Fibroblast of lung (primary cell): ENCODE measurements at places on chromosomes 16 and 17. TPM values are rescaled to one million over a fixed set of nuclear protein-coding genes. Genes with fewer than 3 reads are reported as not detected.

CHST4 gene
- not detected in 2 replicates for total RNA-seq

NPIPB4 gene
- 18.2 and 32.2 TPM in 2 replicates for total RNA-seq

ADAP2 gene
- 3.3 and 4.3 TPM in 2 replicates for total RNA-seq

SLC13A2 gene
- total RNA-seq = not detected in 2 replicates

FBXL16 gene
- not detected in 2 replicates for total RNA-seq

RSPRY1 gene
- total RNA-seq = 33.4 and 51.9 TPM in 2 replicates

OR1F1 gene
- not detected in 2 replicates for total RNA-seq

TSPAN10 gene
- total RNA-seq = 1.0 and 3.0 TPM in 2 replicates

PLXDC1 gene
- total RNA-seq = 4.1 and 6.3 TPM in 2 replicates

GRCh38 chr16:11131706-11132105 lies 124.3 kb downstream of the SOCS1 start:
- H3K27me3 ChIP-seq = no peaks in the 10 kb centered on the region
- H3K27ac ChIP-seq = no peak overlapping the region
- peaks cover 48% of the 10 kb centered on the region for H3K4me1 ChIP-seq
- DNase-seq = no peak
- no peak overlapping the region for H3K4me3 ChIP-seq
- H3K36me3 ChIP-seq = no peaks in the 10 kb centered on the region

DNA sequence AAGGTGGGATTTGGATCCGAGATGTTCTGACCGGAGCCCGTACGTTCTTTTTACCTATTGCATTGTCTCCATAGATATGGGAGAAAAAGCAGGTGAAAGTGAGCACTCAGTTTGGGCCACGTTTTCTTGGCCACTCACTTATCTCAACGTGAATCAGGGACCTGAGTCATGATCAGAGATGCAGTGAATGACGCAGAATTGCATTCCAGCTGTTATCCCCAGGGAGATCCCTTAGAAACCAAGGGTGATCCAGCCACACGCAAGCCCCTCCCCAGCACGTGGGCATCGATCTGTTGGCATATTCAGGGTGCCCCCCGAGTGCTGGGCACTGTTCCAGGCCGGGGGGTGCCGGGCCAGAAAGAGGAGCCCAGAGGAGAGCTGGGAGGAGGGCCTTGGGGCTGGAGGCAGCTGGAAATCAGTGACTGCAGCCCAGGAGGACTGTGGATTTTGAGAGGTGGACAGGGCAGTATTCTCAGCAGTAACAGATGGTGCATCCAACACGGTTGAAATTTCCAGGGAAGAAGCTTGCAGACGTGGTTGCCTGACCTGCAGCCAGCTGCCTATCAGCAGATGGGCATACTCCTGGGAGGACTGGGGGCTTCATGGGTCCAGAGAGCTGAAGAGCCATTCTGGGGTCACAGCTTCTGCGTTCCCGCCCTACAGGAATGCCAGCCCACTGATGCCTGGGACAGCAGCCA lies 87.2 kb upstream of the CACNG5 start:
- no peaks in the 10 kb centered on the region for H3K4me1 ChIP-seq
- H3K4me3 ChIP-seq = no peak overlapping the region
- H3K36me3 ChIP-seq = peaks cover 14% of the 10 kb centered on the region
- H3K27ac ChIP-seq = peak overlapping the region; percentile 13
- no peaks in the 10 kb centered on the region for H3K27me3 ChIP-seq

DNA sequence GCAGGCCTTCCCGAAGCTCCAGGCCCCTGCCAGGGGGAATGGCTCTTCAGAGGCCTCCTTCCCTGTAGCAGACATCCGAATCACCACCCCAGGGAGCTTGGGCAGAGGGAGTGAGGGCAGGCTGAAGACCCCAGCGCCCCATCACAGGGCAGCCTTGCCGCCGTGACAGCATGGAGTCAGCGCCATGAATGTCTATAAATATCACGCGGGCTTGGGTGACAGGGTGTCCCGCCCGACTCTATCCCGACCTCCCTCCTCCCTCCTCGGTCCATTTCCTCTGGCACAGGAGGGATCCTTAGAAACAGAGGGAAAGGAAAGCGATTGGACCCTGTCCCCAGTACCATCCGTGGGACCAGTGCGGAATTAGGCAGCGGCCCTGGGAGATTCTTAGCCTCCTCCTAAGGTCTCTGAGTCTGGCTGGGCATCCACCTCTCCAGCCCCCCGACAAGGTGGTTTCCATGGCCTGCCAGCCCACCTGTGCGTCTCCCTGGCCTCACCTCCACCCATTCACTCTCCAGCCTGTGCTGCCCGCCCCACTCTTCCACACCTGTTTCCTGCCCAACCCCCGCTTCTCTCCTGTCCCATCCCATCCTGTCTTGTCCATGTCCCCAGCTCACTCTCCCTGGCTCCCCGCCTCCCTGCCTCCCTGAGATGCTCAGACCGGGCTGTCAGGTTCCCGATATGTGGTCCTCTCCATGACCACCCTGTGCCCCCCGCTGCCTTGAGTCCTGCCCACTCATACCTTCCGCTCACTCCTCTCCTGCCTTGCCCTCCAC lies 5.1 kb downstream of the ATP2A1 start:
- H3K4me3 ChIP-seq = no peak overlapping the region
- H3K27me3 ChIP-seq = no peaks in the 10 kb centered on the region
- DNase-seq = no peak
- H3K4me1 ChIP-seq = peaks cover 6% of the 10 kb centered on the region
- no peaks in the 10 kb centered on the region for H3K36me3 ChIP-seq
- H3K27ac ChIP-seq = no peak overlapping the region

GRCh38 chr16:27751676-27752075 lies 201.7 kb downstream of the KATNIP start:
- no peak overlapping the region for H3K4me3 ChIP-seq
- no peaks in the 10 kb centered on the region for H3K4me1 ChIP-seq
- H3K36me3 ChIP-seq = no peaks in the 10 kb centered on the region
- DNase-seq = no peak

GRCh38 chr17:80123791-80124190 lies 22.4 kb downstream of the GAA start:
- H3K4me1 ChIP-seq = no peaks in the 10 kb centered on the region
- no peaks in the 10 kb centered on the region for H3K27me3 ChIP-seq
- H3K36me3 ChIP-seq = no peaks in the 10 kb centered on the region
- no peak overlapping the region for H3K27ac ChIP-seq

GRCh38 chr16:73879621-73880020 lies 417.0 kb upstream of the PSMD7 start:
- H3K36me3 ChIP-seq = no peaks in the 10 kb centered on the region
- no peak overlapping the region for H3K4me3 ChIP-seq
- H3K27me3 ChIP-seq = no peaks in the 10 kb centered on the region

DNA sequence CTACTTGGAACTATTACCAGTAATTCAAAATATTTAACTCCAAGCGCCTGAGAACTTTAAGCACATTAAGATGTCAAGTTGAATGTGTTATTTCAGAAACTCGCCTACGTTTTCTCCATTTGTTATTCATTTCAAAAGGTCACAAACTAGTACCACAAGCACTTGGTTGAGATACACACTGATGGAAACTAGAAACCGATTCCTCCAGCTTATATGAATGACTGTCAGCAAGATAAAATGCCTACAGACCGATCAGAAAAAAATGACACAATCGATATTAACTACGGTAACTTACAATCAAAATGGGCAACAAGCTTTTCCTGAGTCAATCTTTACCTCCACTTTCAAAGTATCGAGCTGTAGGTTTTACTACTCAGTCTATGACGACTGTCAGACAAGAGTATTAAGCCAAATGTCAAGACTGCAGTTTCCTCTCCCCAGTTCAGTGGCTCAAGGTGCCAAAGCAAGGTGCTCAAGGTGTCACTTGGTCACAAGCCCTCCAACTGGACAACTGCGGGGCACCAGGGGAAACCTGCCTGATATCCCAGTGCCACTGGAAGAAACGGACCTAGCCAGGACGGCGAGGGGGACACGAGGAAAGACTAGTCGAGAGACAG lies 678 bp downstream of the SRP68 start:
- peak overlapping the region; percentile 68 for H3K27ac ChIP-seq
- no peak for DNase-seq
- peaks cover 29% of the 10 kb centered on the region for H3K27me3 ChIP-seq
- peak overlapping the region; percentile 61 for H3K4me3 ChIP-seq
- H3K36me3 ChIP-seq = peaks cover 2% of the 10 kb centered on the region
- no peaks in the 10 kb centered on the region for H3K4me1 ChIP-seq

DNA sequence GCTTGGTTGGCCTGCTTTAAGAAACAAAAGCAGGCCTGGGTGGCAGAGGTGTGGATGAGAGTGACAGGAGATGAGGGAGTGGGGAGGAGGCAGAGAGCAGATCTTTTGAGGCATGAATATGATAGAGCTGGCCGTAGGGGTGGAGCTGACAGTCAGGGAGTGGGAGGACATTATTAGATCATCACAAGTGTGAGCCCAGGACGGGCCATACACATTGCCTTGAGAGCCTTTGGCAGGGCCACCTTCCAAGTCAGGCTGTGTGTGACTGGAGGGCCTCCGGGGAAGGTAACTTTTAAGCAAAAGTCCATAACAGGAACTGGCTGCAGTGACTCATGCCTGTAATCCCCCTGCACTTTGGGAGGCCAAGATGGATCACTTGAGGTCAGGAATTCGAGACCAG lies 26.3 kb downstream of the GINS3 start:
- no peaks in the 10 kb centered on the region for H3K27me3 ChIP-seq
- no peaks in the 10 kb centered on the region for H3K36me3 ChIP-seq
- no peak overlapping the region for H3K27ac ChIP-seq
- H3K4me1 ChIP-seq = no peaks in the 10 kb centered on the region

- DNase-seq = no peak
- H3K36me3 ChIP-seq = no peaks in the 10 kb centered on the region
- no peak overlapping the region for H3K27ac ChIP-seq
- no peaks in the 10 kb centered on the region for H3K27me3 ChIP-seq
- peaks cover 2% of the 10 kb centered on the region for H3K4me1 ChIP-seq
Measured at GRCh38 chr16:86403541-86404163, 106.7 kb upstream of the FOXF1 start.

DNA sequence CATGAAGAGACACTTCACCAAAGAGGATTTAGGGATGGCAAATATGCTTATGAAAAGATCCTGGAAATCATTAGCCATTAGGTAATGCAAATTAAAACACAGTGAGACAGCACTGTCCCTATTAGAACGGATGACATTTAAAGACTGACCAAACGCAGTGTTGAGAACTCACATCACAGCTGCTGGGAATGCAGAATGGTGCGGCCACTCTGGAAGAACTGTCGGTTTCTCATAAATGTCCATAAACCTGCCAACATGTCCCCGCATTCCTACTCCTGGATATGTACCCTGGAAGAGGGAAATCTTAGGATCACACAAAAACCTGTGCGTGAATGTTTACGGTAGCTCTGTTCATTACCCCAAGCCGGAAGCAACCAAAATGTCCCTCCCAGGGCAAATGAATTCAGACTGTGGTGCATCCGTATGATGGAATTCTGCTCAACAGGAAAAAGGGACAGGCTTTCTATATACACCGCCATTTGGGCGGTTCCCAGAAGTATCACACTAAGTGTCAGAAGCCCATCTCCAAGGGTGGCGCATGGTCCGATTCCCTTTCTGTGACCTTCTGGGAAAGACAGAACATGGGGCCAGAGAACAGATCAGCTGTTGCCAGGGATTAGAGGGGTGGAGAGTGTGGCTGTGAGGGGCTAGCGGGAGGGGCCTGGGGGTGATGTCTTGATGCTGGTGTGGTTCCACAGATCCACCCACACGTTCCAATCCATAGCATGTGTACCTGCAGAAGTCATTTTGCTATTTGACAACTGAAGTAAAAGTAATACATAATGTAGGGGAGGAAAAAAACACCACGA lies 197.2 kb upstream of the CHMP6 start:
- no peaks in the 10 kb centered on the region for H3K27me3 ChIP-seq
- peaks cover 1% of the 10 kb centered on the region for H3K36me3 ChIP-seq
- no peak overlapping the region for H3K4me3 ChIP-seq
- peak overlapping the region; percentile 93 for H3K27ac ChIP-seq

DNA sequence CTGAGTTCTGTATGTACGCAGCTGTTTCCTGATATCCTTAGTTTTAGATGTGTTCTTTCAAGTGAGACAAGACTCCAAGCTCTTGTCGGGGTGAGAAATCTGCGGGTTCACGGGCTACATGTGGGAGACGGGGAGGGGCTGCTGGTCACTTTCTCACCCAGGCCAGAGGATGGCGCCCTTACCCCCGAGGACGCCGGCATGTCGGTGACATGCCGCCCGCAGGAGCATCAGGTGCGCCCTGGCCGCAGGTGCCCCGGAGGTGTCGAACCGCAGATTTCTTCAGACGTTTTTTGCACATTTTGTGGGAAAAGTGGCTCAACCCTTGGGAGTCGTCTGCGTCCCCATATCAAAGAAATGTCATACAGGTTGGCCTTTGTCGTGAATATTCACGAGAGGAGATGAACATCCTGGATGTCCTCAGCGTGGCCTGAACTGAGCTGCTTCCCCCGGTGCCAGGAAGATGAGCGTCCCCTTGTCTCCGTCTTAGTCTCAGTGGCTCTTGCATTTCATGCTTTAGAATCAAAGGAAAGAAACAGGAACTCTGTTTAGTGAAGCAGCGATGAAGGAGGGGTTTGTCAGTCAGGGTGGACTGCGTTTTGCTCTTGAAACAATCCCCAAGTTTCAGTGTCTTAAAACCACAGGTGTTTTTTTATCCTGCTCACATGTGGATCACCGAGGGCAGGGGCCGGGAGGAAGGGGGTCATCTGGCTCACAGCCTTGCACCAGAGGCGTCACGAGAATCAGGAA lies 75.4 kb upstream of the ZNF750 start:
- no peak for DNase-seq
- H3K27me3 ChIP-seq = no peaks in the 10 kb centered on the region
- H3K36me3 ChIP-seq = peaks cover 5% of the 10 kb centered on the region
- no peak overlapping the region for H3K4me3 ChIP-seq

DNA sequence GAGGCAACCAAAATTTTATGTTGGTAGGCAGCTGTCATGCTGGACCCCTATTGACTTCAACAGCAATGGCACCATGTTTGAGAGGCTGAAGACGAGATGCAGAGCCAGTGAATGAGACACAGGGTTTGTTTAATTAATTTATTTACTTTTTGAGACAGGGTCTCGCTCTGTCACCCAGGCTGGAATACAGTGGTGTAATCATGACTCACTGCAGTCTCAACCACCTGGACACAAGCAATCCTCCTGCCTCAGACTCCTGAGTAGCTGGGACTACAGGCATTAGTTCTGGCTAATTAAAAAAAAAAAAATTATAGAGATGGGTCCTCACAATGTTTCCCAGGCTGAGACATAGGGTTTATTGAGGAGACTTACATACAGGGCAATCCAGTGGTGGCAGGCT lies 36.2 kb upstream of the PPM1D start:
- H3K36me3 ChIP-seq = no peaks in the 10 kb centered on the region
- no peak overlapping the region for H3K27ac ChIP-seq
- no peaks in the 10 kb centered on the region for H3K4me1 ChIP-seq
- H3K4me3 ChIP-seq = no peak overlapping the region
- DNase-seq = no peak

GRCh38 chr17:62703261-62703775 lies 75.8 kb downstream of the MRC2 start:
- H3K36me3 ChIP-seq = no peaks in the 10 kb centered on the region
- no peak overlapping the region for H3K4me3 ChIP-seq
- H3K27ac ChIP-seq = peak overlapping the region; percentile 39
- peak; percentile 22 for DNase-seq
- H3K27me3 ChIP-seq = no peaks in the 10 kb centered on the region
